CD4-positive, alpha-beta T cell treated with Interleukin-4 for 1 hour (primary cell): ENCODE measurements at places on chromosomes 3 and 15.

DNA sequence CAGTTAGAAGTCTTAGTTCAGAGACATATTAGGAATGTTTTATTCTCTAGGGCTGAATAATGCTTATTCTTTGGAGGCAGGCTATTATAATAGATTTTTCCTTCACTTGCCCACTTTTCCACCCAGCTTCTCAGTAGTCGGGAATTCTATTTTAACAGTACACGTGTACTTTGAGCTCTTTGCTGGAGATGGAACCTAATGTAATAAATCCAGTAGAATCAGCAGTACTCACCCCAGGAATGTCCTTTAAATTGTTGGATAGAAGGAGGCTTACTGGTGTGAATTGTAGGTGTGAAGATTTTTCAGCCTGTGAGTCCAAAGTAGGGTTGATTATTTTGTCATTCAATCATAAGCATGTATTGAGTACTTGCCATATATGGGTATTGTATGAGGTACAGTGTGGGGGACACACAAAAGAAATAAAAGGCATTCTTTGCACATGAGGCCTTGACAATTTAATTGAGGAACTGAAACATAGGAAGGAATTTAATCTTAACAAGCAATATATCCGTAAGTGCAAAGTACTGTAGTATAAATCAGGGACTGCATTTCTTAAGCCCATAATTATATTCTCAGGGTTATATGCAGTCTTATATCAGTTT is 29.5 kb upstream of the MGA start:
- DNase-seq = no peak

DNA sequence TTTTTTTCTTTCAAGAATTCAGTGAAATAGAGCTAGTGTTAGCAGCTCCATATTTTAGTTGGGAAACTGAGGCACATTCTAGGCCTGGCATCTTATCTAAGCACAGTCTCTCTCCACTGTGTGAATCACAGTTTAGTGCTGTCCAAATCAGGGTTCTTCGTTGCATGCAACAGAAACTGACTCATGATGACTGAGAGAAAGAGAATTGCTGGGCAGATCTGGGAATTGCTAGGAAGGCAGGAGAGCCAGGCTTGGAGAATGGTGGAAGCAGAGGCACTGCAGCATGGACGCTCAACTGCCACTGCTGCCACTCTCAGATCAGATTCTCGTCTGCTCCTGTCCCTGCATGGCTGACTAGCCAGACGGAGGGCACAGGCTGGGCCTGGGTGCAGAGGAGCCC is 40.7 kb upstream of the CHST2 start:
- no peak for DNase-seq

DNA sequence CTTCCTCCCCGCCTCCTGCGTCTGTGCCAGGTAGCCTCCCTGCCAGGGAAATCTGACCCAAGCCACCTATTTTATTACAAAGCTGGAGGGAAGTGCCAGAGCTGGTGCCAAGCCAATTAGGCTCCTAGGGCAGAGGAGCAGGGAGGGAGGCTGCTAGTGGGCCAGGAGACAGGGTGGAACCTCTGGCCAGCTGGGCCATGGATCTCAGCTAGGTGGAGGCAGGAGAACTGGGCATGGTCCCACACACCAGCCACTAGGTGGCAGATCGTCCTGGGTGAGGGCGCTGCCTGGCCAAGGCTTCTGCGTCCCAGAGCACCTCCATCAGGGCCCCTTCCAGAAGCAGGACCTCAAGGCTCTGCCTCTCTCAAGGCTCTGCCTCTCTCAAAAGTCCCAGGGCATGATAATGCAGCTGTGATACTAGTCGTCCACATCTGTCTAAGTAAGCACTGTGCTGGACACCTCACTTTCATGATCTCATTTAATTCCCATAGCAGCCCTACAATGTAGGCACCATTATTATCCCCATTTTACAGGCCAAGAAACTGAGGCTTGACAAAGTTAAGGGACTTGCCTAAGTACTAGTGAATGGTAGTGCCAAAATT is 4.5 kb upstream of the RFT1 start:
- peak; percentile 67 for DNase-seq

- DNase-seq = no peak
Observed at GRCh38 chr3:60630953-60631352, 620.3 kb downstream of the FHIT start.
